ENCODE measurements at places on chromosomes 1 and 21.

GRCh38 chr1:180181048-180181447, 26.4 kb downstream of the QSOX1 start:
- no peak for DNase-seq

GRCh38 chr1:29805122-29805895, 569.0 kb downstream of the PTPRU start:
- no peak for DNase-seq

GRCh38 chr1:179824265-179824664, 53.3 kb downstream of the TOR1AIP2 start:
- no peak for DNase-seq

DNA sequence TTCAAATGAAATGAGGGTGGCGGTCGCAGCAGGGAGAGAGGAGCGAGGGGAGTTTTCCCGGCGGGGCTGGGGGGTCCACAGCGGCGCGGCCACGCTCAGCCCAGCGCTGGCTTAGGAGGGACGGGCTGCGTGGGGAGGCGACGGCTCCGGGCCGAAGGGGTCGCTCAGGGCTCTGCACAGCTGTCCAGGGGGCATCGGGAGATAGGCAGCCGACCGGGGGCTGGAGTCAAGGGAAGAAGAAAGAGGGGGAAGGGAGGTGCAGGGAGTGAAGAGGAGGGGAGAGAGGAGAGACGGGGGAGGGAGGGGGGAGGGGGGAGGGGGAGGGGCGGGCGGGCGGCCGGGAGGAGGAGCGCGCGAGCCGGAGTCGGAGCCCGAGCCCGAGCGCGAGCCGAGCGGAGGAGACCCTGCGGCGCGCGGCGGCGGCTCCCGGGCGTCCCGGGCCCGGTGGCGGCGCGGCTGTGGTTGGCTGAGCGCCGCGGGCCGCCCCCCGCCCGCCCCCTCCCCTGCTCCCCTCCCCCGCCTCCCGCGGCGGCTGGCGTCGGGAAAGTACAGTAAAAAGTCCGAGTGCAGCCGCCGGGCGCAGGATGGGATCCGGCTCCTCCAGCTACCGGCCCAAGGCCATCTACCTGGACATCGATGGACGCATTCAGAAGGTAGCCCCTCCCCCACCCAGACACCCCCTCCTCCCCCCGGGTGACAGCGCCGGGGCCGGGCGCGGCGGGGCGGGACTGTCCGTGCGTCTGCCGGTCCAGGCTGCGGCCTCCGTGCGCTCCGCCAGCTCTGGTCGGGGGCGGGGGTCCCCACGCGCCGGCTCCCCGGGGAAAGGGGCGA, at the start of gene PDE9A:
Gene PDE9A (plus strand): TSS at position 391 of the 831 bp plus-strand sequence. CDS start 194 bp downstream, at position 585.
- DNase-seq = peak; percentile 44

Data from pons (tissue), 1 donor.